ENCODE measurements at places on chromosomes 4 and X.

GRCh38 chr4:150794706-150795105, 212.8 kb downstream of the MAB21L2 start:
- no peak for DNase-seq

DNA sequence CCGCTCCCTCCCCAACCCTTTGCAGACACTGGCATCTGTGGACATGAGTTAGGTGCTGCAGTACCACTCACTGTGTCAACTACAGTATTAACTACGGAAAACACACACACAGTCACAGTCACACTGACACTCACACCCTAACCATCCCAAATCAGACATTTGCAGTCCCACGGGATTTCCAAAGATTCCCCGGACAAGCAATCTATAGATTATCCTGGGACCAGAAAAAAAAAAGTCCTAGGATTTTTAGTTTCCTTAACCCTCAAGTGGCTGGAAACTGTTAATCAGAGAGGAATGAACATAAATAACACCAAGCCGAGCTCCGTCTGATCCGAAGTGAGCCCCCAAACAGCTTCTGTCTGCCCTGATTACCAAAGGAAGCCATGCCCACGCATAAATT, 81.9 kb upstream of the DHRSX start:
- no peak for DNase-seq

- no peak for DNase-seq
Observed at GRCh38 chrX:1657367-1658070, 42.7 kb downstream of the ASMT start.

DNA sequence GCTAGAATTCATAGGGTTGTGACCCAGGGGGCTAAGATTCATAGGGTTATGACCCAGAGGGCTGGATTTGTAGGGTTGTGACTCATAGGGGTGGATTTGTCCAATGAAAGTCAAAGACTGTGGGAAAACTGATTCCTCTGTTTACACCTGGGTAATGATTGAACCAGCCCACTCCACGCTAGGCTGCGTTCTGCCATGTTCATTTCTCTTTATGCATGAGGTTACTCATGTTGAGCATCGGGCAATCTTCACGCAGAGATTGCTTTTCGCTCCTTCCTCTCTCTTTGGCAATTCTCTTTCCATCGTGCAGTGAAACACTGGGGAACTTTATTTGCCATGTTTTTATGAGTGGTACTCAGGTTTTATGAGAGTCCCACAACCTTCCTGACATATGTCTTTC, 127.8 kb downstream of the CRLF2 start:
- no peak for DNase-seq

GRCh38 chr4:112908511-112908910, 140.9 kb upstream of the ANK2 start:
- DNase-seq, result no peak

DNA sequence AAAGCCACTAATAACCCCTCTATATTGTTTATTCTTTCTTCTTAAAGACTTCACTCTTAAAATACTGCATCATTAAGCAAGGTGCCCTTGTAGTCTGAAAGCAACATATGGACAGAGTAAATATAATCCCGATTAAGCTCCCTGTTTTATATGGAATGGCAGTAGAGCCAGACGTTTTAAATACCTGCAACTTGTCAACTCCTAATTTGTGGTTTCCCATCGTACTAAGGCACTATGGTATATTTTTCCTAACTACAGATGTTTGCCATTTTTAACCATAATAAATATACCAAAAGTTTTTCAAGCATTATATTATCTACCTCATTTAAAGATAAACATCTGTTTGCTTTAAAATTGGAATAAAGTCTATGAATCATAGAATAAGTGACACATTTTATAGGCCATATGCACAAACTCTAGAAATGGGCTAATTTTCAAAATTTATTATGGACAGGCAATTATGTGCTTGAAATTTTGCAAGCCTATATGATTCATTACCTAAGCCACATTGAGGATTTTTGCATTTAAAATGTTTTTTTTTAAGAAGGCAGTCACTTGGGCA, 194.6 kb downstream of the FRMPD4 start:
- no peak for DNase-seq

DNA sequence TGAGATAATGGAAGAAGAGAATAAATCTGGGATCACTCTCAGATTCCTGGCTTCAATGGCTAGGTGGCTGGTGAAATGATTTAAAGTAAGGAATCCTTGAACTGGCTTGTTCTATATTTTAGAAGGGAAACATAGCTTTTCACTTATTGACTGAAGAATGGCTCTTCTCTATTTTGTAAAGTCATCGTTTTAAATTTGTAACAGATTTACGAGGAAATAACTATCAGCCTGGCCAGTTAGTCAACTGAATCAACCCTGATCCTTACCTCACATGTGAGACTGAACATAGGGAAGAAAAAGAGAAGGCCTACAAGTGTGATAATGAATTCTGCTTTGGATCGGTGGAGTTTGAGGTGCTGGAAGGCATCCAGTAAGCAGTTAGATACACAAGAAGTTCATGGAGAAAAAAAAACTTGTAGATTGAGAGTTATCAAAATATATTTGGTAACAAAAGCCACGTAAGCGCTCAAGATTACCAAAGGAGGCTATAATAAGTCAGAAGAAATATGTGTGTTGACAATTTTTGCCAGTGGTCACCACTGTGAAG, 12.0 kb downstream of the AREG start:
- no peak for DNase-seq

DNA sequence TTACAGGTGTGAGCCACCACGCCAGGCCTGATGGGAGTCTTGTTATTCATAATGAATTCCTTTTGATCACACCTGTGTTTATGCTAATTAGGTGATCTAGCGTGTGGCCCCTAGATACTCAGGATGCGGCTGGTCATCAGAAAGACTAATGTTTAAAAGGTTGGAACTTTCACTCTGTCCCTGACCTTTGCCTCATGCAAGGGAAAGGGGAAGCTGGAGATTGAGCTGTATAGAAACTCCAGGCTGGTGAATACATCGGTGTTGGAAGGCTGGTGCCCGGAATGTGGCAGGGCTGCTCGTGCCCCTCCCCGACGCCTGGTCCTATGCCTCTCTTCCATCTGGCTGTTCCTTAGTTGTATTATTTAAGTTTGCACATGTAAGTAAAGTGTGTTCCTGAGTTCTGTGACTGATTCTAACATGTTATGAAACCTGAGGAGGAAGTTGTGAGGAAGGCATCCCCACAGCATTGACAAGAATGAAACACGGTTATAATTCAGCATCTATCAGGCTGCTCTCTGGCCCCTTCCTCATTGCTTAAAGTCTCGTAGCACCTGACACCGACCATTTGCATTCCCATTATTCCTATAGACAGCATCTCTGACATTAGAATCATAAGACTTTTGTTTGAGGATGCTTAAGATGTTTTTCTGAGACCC, 28.9 kb downstream of the CASP3 start:
- no peak for DNase-seq

GRCh38 chr4:24312261-24312913, 272.0 kb downstream of the DHX15 start:
- DNase-seq, result no peak

DNA sequence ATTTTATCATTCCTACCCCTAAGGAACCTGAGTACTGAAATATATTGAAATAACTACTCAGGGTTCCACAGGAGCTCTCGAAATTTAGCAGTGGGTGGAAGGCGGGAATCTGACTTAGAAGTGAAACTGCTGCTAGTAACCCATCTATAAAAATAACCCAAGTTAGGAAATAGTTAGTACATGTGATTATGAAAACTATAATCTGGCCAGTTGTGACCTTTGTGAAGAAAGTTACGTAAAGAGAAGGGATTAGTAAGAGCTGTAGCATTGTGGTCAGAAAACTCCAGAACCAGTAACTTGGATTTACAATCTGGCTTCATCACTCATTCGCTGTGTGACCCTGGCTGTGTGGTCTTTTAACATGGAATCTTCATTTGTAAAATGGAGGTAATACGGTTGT, 175.5 kb downstream of the RAPGEF2 start:
- DNase-seq, result no peak

- no peak for DNase-seq
Observed at GRCh38 chrX:74340051-74340450, 36.1 kb downstream of the ZCCHC13 start.

DNA sequence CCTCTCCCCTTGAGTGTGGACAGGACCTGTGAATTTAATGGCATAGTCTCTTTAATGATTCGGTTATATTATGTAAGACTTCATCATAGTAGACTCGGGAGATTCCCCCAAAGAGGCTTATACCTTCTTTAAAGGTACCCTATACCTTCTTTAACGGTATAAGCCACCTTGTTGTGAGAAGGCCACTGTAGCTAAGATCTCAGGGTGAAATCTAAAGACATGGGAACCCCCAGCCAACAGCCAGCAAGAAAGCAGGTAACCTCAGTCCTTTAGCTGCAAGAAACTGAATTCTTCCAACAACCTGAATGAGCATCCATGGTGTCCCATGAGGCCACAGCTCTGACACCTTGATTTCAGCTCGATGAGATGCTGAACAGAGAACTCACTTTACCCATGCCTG, 931 bp downstream of the DDX60 start:
- DNase-seq, result no peak

DNA sequence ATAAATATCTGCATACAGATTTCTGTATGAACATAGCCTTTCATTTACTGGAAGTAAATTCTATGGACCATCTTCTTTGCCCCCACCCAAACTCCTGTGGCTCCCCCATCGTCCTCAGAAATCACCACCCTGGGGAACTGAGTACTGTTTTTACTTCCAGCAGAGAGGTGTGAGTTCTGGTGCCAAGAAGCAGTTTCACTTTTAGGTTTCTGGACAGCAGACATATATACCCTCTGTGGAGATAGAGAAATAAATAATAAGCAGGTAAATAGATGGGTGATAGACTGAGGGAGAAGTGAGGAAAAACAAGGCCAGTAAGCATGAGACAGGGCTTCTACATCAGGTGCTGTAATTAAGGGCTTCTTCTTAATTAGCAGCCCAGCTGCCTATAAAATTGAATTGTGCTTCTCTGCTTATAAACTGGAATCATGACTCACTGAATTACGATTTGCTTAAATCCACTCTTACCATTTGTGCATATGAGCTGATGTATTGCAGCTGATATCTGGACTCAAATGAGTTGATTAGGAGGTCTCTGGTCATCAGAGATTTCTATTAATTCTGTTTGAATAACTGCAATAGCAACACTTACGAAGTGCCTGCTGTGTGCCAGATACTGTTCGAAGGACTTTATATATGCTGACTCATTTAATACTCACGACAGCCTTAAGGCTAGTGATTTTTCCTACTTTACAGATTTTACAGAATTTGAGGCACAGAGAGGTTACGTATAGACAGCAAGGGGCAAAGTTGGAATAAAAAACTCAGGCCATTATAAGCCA, 60.8 kb upstream of the DHX15 start:
- no peak for DNase-seq

GRCh38 chr4:180587379-180587778, 1655.8 kb upstream of the TENM3 start:
- no peak for DNase-seq

- no peak for DNase-seq
Observed at GRCh38 chrX:78119521-78120227, 15.6 kb downstream of the PGK1 start.

DNA sequence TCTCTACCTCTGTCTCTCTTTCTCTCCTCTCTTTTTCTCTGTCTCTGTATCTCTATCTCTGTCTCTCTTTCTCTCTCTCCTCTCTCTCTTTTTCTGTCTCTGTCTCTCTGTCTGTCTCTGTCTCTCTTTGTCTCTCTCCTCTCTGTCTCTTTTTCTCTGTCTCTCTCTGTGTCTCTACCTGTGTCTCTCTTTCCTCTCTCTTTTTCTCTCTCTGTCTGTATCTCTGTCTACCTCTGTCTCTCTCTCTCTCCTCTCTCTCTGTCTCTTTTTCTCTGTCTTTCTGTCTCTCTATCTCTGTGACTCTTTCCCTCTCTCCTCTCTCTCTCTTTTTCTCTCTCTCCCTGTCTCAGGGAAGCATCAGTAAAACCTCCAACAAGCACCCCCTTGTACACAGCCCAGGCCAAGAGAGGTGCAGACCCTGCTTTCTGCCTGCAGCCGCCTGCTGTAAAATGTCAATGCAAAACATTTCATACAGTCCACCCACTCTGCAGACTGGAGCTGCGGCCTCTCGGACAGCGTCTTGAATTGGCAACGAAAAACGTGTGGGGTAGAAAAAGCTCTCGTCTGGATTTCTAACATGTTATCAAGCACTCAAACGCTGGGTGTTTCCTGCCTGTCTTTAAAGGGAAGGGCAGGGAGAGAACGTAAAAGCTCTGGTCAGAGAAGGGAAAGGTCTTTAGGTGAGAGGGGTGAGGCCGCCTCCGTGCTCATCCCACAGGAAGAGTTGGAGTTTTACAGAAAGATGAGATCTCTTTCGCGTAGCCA, 3.7 kb upstream of the SHOX start:
- DNase-seq, result no peak

- DNase-seq, result no peak
Observed at GRCh38 chrX:100477958-100478357, 67.9 kb upstream of the PCDH19 start.

DNA sequence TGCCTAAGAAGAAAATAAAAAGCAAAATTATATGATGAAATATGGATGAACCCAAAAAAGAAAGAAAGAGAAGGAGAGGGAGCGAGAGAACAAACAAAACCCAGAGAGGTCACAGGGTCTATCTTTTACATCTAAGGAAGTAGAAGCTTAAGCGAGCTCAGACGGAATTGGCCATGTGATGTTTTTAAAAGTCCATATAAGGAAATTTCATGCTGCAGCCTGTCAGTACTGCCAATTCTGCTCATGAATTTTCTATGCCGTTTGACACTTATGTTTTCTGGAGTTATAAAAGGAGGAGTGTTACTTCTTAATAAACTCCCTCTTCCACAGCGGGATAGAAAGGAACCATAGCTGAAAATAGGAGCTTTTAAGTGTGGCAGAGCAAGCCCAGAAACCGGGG, 32.9 kb upstream of the DCX start:
- DNase-seq, result no peak

DNA sequence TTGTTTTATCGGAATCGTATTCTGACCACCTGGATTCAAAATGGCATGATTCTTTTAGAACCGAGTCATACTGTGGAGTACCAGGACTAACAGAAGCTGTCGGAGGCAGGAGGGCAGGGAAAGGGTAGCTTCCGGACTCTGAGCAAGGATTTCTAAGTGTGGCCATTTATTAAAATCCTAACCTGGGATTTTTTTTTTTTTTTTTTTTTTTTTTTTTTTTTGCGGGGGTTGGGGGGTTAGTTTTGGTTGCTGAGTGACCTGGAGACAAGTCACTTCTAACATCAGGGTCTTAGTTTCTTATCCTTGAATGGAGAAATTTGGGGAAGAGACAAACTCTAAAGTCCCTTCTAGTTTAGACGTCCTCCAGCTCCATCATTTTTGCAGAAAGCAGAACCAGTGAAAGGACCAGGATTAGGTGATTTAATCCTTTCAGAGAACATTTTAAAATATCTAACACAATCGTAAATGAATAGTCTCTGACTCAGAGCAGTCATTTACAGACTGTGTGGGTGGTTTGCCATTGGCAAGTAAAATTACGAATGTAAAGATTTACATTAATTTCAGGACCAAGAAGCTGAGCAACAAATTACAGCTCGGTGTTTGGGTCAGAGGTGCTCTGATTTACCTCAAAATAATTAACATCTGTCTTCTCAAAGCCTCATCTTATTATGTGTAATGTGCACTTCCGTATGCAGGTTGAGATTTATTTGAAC, 7.3 kb downstream of the SLC25A5 start:
- DNase-seq, result no peak

- DNase-seq, result peak; percentile 60
Observed at GRCh38 chr4:113411496-113411938, 350.0 kb downstream of the CAMK2D start.

- no peak for DNase-seq
Observed at GRCh38 chrX:38929966-38930421, 128.7 kb downstream of the MID1IP1 start.

GRCh38 chrX:133005042-133005441, 46.6 kb upstream of the HS6ST2 start:
- no peak for DNase-seq

- DNase-seq, result no peak
Observed at GRCh38 chr4:181702864-181703495, 540.2 kb upstream of the TENM3 start.

Measured in fibroblast of the conjunctiva (primary cell).